ENCODE measurements at places on chromosomes 2 and 18.

DNA sequence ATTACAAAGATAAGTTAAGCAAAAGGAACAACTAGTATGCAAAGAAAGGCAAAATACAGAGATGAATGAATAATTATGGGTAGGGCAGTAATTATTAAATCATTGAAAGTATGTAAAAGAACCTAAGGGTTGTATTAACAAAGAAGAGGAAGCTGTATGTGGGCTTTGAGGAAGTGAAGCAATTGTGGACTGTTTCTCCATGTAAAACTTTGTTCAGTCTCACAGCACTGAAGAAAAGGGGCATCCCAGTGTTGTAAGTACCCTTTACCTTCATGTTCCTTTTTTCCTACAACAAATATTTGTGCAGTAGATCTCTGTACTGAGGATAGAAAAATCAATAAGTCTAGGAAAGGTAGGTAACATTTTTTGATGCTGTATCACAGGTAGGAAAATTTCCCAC, 388.7 kb upstream of the NRP2 start:
- no peak for DNase-seq

GRCh38 chr2:72132981-72133720, 14.5 kb downstream of the CYP26B1 start:
- DNase-seq: no peak

- DNase-seq: no peak
These were observed 36.6 kb downstream of the DPYSL5 start for GRCh38 chr2:26884486-26884885.

GRCh38 chr2:149926149-149926548, 338.6 kb upstream of the MMADHC start:
- no peak for DNase-seq

GRCh38 chr2:191358325-191359025, 113.3 kb downstream of the MYO1B start:
- no peak for DNase-seq

DNA sequence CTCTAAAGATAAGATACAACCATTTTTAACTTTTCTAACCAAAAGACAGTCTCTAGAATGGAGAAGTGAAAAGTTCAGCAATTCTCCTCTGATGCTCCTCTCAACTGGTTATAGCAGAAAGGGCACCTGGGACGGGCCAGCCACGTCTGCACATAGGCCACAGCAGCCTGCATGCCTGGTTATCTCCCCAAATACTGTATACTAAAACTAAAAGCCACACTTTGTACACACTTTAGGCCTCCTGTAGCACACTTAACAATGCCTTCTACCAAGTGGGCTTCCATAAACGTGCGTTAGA, 179.1 kb downstream of the ANKRD44 start:
- no peak for DNase-seq

DNA sequence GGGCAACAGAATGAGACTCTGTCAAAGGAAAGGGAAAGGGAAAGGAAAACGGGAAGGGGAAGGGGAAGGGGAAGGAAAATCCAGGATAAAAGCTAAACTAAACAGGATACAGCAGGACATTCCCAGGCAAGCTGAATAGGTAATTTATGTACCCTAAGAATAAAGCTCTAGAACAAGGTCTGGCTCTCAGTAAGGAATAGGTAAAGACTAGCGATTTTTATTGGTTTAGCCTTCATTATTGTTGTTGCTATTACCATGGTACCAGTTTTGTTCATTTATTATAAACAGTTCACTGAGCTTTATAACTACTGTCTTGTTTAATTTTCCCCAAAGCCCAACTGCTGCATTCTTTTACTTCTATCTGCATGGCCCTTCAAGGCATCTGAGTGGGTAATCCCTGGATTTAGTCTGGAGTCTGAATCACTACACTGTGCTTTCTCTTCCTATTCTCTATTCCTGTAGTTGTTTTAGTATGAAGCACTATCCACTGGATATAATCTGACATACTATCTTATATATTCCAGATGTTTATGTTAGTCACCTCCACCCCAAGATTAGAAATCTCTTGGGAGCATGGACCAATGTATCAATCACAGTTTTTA, 127.1 kb upstream of the TANK start:
- no peak for DNase-seq

DNA sequence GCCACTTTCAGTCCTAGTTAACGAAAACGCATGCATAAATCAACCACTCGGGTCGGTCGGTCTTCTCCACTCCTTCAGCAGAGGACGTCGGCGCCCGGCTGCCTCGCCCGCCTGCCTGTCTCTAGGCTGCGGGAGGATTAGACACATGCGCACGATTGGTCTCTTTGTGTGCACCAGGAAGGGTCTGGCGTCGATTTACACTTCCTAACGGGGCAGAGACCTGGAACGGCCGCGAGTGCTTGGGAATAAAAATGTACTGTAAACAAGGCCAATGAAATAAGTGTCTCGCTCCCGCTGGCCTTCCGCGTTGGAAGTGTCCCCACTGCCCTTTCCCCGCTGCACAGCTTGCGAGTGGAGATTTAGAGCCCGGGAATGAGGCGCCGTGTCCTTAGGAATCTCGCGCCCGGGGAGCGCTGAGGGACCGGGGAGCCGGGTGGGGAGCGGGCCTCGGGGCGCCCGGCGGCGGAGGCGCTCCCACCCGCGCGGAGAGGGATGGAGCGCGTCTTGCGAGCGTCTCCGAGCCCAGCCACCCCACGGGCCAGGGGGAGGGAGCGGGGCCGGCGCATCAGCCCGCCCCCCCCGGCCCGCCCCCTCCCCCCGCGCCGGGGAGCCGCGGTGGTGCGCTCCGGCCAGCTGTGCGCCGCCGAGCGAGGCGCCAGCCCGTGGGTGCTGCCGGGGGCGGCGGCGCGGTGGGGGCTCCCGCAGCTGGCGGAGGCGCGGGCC, at the start of gene DOK6:
DOK6 (plus strand) TSS at position 636 of the 723 bp plus-strand sequence.
- DNase-seq: peak; percentile 70

DNA sequence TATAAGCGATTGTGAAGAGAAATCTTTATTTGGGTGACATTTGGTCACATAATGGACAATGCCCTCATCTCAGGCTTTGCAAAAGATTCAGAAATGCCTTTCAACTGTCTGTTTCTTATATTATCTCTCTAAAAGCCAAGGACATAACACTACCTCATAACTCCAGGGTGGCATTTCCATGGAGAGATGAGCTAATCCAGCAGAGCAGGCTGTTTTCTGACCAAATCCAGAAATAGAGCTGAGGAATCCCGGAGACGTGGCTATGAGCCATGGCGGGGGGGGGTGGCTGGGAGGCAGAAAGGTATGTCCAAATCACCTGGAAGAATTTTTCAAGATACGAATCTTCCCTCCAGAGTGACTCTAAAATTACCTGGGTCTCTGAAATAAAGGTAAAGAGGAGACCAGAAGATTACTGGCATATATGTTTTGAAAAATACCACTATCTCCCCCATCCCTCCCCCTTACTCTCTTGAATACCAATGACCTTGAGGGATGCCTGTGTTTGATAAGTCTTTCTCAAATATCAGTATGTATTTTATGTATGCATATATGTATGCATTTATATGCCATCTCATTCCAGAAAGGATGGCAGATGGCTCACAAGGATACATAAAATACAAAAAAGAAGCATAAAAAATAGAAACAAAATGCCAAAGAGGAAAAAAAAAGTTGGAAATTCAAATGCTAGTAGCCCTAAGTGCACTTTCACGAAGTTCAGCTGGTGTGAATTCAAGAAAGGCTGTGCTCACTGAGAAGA, 296.0 kb upstream of the MGAT5 start:
- DNase-seq: no peak

GRCh38 chr2:109351164-109351756, 222.3 kb downstream of the SH3RF3 start:
- DNase-seq: peak; percentile 62

- DNase-seq: no peak
These were observed 308.8 kb downstream of the DCDC2C start for GRCh38 chr2:4012197-4012596.

DNA sequence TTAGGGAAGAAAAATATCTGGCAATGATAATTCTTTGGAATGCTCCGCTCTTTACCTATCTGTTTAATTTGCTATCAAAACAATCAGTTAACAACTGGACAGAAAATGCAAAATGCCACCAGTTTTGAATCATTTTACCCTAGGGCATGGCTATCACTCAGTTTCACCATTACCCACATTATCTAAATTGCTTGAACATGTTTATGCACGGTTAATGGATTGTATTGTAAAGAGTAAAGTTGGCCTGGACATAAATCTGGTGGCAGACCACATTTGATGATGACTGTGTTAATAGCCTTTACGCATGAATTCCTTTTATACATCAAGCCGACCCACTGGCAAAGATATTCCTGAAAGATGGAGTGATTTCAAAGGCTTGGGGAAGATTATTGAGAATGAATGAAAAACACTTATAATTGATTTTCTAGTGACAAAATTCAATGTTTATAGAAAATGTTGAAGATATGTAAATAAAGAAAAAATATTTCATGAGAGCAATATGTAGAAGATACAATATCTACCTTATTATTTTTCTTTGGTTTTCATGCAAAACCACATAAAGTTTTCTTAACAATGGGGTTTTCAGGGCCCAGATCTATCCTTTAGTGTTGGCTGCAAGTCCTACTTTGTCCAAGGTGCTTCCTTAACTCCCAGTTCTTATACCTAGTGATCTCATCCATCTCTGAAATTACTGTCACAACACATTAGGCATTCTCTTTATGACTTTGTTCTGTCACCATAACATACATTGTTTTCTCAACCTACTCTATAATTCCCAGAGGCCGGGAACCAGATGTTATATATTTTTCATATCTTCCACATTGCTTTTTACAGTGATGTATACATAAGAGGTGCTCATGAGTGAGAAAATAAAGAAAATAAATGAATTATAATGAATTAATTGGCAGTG, 265.1 kb downstream of the RIT2 start:
- no peak for DNase-seq

- DNase-seq: no peak
These were observed 621.2 kb downstream of the GALR1 start for GRCh38 chr18:77870894-77871293.

GRCh38 chr2:64462940-64463700, 9.2 kb downstream of the LGALSL start:
- no peak for DNase-seq

DNA sequence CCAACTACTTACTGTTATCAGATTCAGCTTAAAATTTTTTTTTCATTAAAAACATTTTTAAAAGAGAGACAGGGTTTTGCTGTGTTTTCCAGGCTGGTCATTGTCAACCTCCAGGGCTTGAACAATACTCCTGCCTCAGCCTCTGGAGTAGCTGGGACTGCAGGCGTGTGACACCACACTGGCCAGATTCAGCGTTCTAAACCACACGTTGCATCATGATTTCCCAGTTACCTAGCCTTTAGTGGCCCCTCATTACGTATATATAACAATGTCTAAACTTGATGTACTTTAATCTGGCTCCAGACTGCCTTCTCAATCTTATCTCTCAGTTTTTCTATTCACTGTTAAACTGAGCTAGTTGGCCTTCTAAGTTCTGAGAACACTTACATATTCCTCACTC, 89.6 kb downstream of the COMMD1 start:
- no peak for DNase-seq

- no peak for DNase-seq
These were observed 4.8 kb downstream of the LMAN2L start for GRCh38 chr2:96734880-96735583.

GRCh38 chr2:43989545-43989944, 6.2 kb downstream of the LRPPRC start:
- DNase-seq: no peak

- no peak for DNase-seq
These were observed at the start of gene KLF7 for GRCh38 chr2:207165121-207166038. TSS of gene KLF7 (minus strand) at chr2:207165948. CDS start at chr2:207165568, 380 bp downstream.

GRCh38 chr2:102418421-102418961, 4.5 kb upstream of the IL18RAP start:
- no peak for DNase-seq

DNA sequence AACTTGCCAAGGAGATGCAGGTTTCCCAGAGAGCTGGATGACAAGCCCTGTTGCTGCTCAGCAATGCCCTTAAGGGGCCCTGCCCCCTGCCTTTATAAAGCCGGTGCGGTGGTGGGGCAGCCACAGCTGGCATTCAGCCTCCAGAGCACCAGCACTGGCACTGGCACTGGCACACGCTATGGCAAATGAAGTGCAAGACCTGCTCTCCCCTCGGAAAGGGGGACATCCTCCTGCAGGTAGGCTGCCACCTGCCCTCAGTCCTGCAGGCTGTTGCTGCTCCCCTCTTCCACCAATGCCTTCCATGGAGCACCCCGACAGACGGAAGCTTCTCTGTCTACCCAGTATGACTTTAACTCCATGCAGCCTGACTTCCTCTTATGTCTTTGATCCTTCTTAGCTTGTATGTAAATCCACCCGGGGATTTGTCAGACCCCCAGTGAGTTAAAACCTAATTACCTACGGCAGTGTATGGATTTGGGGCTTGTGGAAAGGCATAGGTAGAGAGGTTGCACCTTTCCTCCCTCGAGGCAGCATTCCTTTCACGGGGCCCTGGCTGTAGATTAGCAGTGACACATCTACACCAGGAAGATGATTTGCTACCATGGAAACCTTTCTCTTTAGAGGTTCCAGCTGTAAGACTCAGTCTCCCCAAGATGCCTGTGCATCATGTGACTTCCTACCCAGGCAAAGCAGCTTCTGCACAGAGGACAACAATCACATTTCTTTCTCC, at the start of gene DAPL1:
DAPL1 (plus strand) TSS at position 123 of the 730 bp plus-strand sequence; CDS start at position 179, 56 bp downstream.
- DNase-seq: no peak

DNA sequence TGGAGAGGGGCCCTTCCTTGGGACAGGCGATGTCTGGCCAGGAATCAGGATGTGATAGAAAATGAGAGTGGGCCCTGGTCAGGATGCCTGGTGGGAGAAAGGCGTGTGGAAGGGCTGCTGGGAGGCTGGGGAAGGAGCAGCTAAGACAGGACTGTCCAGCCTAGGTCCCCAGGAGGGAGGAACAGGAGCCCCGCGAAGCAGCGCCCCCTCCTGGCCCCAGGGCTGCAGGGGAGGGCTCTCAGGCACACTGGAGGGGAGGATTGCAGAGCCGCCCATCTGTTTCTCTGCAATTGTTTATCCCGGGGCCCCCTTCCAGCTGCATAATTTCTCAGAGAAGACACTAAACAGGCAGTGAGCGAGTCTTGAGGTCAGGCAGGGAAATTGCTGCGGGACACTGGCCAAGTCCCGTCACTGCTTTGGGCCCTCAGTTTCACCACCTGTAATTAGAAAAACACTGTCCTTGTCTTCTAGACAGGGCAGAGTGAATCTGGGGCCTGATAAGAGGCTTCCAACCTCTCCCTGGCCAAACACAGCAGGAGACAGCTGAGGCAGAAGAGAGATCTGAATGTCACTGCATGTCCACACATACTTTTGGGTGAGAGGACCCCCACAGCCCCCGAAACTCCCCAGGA, 3.9 kb upstream of the NPPC start:
- DNase-seq: no peak

DNA sequence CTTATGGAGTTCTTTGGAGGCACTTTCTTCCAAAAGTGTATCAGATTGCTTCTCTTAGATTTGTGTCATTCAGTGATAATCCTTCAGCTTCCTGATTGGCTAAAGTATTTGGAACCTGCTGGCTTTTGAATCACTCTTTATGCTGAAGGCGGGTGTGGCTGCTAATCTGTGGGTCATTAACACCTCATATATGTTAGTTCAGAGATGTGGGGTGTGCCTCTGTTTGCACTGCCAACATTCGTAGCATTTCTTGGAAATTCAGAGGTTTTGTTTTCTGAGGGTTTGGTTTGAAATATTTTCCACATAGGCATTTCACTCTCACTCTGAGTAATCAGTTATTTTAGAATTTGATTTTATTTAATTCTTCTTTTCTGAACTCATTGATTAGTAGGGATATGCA, 1604.4 kb upstream of the ACVR2A start:
- DNase-seq: no peak
